ENCODE measurements at places on chromosomes 16 and 17.
A peak's percentile ranks its signal among the peaks of the same experiment; 100 is the strongest.

DNA sequence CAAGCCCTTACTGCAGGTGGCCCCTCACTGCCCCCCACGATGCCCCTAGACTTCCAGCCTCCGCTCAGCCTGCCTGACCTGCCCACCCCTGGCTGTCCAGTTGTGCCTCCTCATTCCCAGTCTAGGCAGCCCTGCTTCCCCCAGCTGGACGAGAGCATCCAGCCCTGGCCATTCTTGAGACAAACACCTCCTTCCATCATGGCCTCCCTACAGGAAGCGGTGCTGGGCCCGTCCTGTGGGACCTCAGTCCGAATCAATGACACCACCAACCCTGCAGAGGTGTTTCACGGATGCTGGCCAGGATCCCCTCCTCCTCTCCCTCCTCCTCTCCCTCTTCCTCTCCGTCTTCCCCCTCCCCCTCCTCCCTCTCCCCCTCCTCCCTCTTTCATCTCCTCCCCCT is 28.3 kb downstream of the CCDC40 start:
- no peak for DNase-seq

GRCh38 chr16:4537376-4538343 is 913 bp downstream of the CDIP1 start:
- no peak for DNase-seq

GRCh38 chr16:57994778-57995177 is 5.7 kb downstream of the ZNF319 start:
- no peak for DNase-seq

GRCh38 chr16:88982286-88983084 is 5.5 kb upstream of the CBFA2T3 start:
- DNase-seq, result no peak

- no peak for DNase-seq
Measured at GRCh38 chr17:67606896-67607604, 110.7 kb upstream of the NOL11 start.

- no peak for DNase-seq
Measured at GRCh38 chr16:54503856-54504219, 217.3 kb upstream of the IRX3 start.

GRCh38 chr16:69277413-69277812 is 33.7 kb upstream of the VPS4A start:
- DNase-seq, result no peak

- DNase-seq, result no peak
Measured at GRCh38 chr17:80719449-80719848, 174.8 kb downstream of the RPTOR start.

DNA sequence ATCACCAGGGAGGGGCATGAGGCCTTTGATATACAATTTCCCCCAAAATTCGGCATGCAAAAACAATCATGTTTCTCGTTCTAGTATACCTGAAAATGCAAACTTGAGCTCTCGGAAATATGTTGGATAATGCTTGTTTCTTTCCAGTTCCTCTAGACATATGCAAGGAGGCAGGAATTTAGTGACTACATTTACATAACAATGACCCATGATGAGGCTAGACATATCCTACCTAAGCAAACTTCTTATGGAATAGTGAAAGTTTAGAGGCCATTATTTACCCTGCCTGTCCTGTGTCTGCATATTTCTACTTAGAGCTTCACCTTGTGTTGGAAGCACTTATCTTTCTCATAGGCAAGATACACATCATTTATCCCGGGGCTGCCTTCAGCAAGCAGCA is 514.6 kb downstream of the KCNJ2 start:
- DNase-seq, result no peak

- DNase-seq, result no peak
Measured at GRCh38 chr16:56701534-56701933, 19.3 kb downstream of the MT1X start.

GRCh38 chr16:81530296-81530721 is 85.7 kb downstream of the CMIP start:
- DNase-seq, result no peak

DNA sequence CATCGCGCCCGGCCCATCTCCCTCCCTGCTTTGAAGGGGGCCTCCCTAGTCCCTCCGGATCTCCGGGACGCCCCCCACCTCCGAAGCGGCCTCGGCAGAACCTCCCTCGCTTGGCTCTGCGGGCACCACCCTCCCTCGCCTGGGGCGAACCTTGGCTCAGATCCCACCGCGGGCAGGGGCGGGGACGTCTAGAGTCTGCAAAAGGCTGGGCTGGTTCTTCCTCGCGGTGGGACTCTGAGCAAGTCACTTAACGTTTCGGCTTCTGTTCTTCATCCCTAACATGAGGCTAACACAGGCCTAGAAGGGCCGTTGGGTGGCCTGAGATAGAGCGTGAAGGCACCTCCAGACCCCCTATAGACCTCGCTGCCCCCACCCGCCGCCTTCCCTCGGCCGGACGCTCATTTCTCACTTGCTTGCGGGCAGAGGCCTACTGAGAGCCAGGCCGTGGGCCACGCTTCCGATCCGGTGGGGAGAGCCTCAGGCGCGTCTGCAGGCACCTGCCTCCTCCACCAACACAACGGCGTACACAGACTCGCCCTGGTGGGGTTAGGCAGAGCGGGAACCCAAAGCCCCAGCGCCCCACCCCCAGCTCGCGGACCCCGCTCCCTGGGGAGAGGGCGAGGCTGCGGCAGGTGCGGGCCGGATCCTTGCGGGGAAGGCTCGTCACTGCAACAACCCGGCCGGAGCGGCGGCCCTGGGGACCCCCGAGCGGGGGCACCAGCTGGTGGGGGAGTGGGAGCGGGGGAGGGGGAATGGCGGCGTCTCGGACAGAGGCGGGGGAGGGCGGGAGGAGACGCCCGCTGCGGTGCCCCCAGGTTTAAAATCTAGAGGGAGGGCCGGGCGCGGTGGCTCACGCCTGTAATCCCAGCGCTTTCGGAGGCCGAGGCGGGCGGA is 5.4 kb downstream of the MYO1C start:
- DNase-seq, result peak; percentile 37

- no peak for DNase-seq
Measured at GRCh38 chr17:40122136-40122998, 596 bp downstream of the MSL1 start.

DNA sequence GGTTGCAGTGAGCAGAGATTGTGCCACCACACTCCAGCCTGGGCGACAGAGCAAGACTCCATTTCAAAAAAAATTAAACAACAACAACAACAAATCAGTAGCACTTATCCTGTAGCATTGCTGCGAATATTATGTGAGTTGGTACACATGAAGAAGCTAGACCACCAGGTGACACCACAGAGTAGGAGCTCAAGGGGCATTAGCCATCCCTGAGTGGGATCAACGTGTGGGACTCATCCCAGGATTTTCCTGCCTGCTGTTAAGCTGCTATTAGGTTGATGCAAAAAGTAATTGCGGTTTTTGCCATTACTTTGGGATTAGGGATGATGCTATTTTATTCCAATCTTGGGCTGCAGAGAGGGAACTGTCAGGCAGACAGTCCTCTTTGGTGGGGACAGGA is 47.2 kb downstream of the OTOA start:
- DNase-seq, result no peak

DNA sequence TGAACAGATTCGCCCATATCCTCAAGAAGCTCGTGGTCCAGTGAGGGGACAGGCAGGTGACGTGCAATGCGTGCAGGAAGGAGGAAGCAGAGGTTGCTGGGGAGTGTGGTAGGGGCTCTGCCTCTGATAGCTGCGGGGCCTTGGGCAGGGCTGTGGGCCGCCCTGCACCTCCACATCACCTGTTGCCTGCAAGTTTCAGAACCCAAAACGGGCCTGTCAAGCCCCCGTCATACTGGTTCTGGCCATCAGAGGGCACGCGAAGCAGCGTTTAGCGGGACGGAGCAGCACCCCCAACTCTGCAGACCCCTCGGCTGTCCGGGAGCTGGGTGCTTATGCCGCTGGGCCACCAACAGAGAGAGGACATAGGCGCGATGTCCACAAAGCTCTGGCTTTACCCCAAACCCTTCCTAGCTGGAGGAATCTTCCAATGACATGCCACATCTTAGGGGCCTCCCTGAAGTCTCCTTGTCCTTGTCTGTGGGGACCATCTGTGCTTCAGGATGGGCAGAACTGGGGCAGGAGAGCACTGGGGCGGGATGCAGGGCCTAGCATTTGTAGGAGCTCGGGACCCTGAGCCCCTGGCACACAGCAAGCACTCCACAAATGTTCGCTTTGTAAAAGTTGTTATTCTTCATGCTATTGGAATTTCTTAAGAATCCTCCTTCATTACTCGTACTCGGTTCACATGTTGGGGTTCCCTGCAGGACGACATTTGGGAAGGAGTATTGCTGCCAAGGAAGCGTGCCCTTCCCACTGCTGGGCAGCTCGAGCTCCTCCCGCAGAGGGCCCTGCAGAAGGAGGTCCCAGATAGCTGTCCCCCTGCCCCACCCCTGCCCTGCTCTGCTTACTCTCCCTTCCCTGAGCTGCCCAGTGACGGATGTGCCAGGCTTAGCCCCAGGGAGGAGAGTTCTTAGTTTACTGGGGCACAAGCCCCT is 64.3 kb downstream of the CNGB1 start:
- DNase-seq, result no peak

- no peak for DNase-seq
Measured at GRCh38 chr17:55532670-55533069, 21.4 kb upstream of the SMIM36 start.

DNA sequence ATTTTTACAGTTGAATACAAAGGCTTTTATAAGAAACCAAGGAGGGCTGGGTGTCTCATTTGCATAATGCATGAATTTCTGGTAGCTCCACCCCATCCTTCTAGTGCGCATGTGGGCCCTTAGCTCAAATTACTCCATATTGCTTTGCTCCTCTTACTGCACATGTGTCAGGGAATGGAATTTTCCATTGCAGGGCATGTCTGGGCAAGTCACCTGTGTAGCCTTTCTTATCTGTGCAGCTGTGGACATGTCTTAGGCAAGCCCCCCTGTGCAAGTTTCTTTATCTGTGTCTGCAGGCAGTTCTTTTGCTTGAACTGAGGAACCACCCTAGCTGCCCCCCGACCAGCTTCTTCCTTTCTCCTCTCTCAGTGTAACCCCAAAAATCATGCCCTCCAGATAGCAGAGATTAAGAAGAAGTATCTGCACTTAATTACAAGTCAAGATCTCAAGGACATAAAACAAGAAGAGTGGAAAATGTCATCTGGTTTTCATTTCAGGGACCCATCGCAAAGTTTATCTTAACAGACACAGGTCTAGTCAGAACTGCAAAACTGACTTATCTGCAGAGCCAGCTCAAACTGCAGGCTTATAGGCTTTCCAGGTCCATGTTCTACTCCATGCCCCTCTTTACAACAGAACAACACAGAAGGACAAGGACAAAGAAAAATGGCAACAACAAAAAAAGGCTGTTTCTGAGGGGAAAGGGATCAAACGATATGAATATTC is 137.9 kb upstream of the HS3ST4 start:
- DNase-seq, result no peak

- no peak for DNase-seq
Measured at GRCh38 chr17:55037828-55038227, 69.3 kb downstream of the STXBP4 start.

- DNase-seq, result no peak
Measured at GRCh38 chr16:15899538-15900100, 11.2 kb upstream of the CEP20 start.

- DNase-seq, result peak; percentile 47
Measured at GRCh38 chr17:27651411-27652345, 20.7 kb downstream of the LGALS9 start.

- no peak for DNase-seq
Measured at GRCh38 chr17:17827826-17828621, 8.8 kb downstream of the SREBF1 start.

DNA sequence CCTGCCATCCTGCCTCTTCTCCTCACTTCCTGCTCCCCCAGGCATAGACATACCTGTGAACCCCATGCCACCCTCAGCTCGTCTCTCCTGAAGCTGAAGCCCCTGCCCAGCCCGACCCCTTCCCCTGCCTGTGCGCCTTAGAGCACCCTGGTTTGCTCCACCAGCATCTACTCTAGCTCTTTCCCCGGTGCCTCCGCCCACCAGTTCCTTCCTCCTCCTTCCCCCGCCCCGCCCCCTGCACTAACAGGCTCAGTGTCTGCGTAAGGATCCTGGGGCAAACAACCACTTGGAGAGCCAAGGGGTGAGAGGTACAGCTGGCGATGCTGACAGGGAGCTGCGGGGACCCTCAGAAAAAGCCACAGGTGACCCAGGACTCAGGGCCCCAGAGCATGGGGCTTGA is 1.9 kb downstream of the GPR142 start:
- DNase-seq, result peak; percentile 42

DNA sequence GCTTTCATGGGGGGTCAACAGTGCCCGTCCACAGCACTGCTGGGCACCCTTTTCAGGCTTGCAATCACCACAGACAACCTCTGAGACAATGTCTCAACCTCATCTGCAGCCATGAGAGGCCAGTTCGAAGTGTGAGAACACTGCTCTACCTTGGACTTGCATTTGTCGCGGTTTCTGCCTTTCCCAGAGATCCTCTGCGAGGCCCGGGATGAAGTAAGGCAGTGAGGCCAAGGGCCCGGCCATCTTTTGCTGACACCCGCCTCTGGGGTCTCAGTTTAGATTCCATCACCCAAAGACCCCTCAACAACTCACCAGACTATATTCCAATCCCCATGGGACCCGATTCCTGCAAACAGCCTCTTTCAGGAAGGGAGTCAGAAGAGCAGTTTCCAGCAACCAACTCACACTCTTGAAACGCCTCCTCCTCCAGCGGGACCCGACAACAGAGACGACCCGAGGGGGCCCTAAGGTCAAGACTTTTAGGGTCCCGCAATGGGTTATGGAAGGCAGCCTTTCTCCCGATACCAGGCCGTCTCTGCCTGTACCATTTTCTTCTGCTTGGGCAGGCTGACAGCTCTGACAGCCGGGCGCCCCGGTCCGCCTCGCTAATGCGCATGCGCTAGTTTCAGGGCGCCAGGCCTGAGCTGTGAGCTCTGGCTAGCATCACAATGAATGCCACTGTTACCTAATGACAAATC is 576.0 kb downstream of the KCNJ18 start:
- no peak for DNase-seq

GRCh38 chr17:74623693-74624093 is at the start of gene CD300E:
CD300E (minus strand) TSS chr17:74623738; CDS start chr17:74623621, 117 bp downstream.
- DNase-seq, result no peak

DNA sequence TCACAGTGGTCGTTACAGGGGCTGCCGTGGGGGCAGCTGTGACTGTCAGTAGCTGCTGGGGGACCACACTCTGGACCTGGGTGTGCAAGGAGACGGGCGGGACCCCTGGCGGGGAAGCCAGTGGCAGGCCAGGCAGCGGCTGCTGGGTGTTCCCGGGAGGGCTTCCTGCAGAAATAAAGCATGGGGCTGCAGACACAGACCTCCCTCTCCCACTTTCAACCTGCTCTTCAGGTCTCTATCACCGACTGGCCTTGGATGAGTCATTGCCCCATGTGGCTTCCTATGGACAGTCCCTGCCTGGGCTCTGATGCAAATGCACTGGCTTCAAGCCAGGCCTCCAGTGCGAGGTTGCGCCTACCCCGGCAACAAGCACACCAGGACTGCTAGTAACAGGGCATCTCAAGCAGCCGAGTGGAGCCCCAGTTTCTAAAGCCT is 17.2 kb downstream of the SREBF1 start:
- peak; percentile 39 for DNase-seq

DNA sequence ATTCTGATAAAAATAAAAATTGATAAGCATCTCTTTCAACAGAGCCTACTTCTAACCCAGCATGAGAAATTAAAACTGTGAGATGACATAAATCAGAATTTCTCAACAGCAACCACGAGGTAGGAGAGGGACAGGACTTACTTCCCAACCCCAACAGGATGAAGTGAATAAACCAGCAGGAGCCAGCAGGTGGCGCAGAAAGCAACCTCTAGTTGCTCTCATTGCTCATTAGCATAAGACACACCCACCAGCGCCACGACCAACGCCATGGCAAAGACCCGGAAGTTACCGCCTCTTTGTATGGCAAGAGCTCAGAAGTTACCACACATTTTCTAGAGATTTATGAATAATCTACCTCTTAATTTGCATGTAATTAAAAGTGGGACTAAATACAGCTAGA is 189.4 kb upstream of the CDH8 start:
- DNase-seq, result no peak

GRCh38 chr16:19935694-19936093 is 51.0 kb upstream of the GPRC5B start:
- DNase-seq, result no peak
